ENCODE measurements at places on chromosomes 5 and 9.
A peak's percentile ranks its signal among the peaks of the same experiment; 100 is the strongest.

DNA sequence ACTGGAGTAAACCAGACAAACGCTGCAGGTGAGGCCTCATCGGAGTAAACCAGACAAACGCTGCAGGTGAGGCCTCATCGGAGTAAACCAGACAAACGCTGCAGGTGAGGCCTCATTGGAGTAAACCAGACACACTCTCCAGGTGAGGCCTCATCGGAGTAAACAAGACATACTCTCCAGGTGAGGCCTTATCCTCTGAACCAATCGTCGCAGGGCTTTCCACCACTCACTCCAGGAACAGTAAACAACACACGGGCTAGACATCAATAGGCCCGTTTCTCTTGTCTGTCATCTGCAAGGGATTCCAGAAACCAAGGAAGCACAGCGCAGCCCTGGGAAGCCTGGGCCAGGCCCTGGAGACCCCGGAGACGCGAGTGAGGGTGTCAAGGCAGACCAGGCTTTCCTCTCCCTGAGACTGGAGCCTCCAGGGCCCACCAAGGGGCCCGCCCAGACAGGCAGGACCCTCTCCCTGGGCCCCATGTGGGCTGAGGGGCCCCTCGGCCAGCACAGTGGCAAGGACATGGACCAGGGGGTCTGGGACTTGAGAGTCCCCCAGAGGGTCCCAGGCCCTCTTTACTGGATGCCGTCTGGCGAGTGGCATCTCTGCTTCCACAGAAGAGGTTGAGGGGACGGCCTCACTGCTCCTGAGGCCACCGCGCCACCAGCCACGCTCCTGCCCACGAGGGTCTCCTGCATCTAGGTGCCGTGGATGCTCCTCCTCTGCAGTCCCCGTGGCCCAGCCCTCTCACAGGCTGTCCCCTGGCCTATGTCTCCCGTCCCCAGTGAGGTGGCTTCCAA, 26.4 kb upstream of the NSMF start:
- no peak for DNase-seq

GRCh38 chr5:142849466-142849865, 79.3 kb downstream of the ARHGAP26 start:
- DNase-seq, result no peak

DNA sequence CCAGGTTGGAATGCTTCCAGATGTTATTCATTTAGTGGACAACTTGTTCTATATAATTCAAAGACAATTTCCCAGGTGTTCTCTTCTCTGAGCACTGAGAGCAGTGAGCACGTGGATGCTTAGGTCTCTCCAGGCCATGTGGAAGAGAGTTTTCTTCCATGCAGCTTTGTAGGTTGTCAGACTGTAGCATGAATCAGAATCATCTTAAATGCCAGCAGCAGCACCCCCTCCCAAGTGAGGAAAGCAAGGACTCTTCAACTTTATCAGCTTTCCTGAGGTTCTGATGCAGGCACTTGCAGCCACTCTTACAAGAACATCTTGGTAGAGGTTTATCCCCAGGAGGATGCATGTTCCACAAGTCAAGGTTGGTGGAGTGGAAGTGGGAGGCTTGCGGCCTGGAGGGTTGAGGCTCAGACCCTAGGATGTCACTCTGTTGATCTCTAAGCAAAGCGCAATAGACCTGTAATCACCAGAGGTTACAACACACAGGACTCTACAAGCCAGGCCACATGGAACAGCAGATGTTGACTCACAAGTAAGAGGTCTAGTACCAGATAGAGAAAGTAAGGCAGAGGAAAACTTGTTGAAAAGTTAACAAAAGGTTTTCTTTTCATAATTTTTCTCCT, 47.7 kb downstream of the UGCG start:
- no peak for DNase-seq

GRCh38 chr9:121598965-121599871, 52.2 kb upstream of the DAB2IP start:
- DNase-seq, result peak; percentile 42

DNA sequence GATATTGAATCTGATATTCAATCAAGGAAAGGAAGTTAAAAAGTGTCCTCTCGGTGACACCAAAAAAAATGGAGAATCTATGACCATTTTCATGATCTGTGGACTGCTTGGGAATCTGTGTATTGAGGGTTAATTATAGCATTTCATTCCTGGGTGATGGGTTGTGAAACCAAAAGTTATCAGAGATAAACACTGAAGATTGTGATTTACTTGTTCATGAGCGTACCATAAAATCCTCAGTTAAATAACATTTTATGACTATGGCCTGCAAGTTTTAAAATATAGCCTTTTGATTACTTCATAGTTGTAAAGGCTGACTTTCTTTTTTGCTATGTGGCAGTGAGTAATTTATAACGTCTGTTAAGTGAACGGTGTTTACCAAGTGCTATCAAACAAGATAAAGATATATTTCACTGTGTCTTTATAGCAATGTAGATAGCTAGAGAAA, 267.9 kb upstream of the SEMA6A start:
- DNase-seq, result no peak

GRCh38 chr9:137453643-137454081, 5.5 kb downstream of the NSMF start:
- peak; percentile 4 for DNase-seq

- no peak for DNase-seq
Measured at GRCh38 chr5:75028090-75028489, 24.3 kb downstream of the GCNT4 start.

DNA sequence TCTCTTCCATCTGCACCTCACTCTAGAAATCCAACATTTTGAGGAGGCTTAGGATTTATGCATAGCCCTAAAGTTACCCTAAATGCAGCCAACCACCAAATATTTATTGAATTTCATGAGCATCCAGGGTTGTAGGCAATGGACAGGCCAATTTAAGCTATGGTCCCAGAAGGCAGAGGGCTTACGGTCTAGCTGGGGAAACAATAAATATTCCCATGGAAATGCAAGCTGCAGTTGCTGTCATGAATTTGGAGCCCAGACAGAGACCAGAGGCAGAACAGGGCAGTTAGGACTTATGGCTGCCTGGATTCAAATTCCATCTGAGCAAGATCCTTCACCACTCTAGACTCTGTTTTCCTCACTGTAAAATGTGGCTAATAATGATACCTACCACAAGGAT, 9.1 kb upstream of the INSYN2B start:
- no peak for DNase-seq

DNA sequence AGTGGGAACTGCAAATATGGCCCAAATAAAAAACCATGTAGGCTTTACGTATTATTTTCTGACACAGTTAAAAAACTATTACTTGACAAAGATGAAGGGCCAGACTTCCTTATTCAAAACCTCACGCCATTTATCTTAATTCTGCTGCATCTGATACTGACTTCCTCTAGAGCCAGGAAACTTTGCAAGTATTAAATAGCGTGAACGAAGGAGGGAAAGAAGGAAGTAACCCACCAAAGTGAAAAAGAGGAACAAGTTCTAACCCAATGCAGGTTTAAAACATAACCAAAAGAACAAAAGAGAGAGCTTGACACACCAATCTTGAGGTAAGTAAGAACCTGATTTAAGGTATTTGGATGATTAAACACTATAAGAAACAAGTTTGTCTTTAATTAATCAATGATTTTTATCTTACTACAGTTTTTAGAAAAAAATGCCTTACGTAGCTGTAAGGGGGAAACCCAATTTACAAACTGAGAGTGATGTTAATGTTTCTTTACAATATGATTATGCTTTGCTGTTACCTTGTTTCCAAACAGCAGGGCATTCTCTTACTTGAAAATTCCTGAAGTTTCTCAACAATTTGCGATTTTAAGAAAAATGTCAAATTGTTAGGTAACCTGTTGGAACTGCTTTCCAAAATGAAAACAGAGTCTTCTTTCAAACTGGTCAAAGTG, at the start of gene GAPT:
Gene GAPT, plus strand, starts transcription at position 220 of the 677 bp plus-strand sequence. CDS start 3,102 bp downstream, outside the sequence.
- DNase-seq, result no peak

- DNase-seq, result peak; percentile 36
Measured at GRCh38 chr5:176629853-176630680, at the start of the genes EIF4E1B and SNCB. EIF4E1B (plus strand) TSS chr5:176630675; CDS start chr5:176642788, 12,113 bp downstream. SNCB (minus strand) TSS chr5:176630534; CDS start chr5:176629654, 880 bp downstream.

GRCh38 chr5:103139264-103139865, 19.3 kb downstream of the PPIP5K2 start:
- peak; percentile 27 for DNase-seq

DNA sequence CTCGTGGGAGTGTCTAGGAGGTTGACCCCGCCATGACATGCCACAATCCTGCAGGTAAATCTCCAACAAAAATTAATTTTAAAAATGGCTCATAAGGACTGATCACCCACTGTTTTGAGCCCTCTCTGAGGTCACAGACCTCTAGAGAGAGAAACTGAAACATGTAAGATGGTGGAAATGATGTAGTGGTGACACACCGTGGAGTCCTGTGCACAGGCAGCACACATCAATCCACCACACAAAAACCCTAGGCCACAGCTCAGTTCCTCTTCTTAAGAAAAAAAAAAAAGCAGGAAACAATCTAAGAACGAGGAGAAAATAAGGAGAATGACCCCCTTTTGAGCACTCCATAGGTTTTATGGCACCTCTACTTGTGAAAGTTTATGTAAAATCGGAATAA, 93.8 kb upstream of the FAM120A start:
- DNase-seq, result no peak

GRCh38 chr5:128271859-128272464, 188.4 kb downstream of the SLC12A2 start:
- no peak for DNase-seq

GRCh38 chr5:65952259-65952658, 25.9 kb downstream of the ERBIN start:
- no peak for DNase-seq

DNA sequence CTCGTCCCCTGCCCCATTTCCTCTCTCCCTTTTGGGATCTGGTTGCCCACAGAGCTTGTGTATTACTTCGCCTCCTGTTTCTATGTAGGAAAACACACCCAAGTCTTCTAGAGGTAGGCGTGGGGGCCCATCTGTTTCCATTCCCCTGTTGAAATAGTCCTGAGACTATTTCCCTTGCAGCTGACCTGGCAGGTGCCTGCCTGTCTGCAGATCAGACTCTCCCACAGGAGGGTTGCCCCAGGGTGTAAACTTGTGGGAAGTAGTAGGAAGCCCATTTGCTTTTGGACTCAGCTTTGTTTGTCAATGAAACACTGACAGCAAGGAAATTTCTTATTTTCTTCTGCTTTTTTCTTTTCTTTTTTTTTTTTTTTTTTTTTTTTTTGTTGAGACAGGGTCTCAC, 16.3 kb upstream of the GARNL3 start:
- DNase-seq, result no peak

DNA sequence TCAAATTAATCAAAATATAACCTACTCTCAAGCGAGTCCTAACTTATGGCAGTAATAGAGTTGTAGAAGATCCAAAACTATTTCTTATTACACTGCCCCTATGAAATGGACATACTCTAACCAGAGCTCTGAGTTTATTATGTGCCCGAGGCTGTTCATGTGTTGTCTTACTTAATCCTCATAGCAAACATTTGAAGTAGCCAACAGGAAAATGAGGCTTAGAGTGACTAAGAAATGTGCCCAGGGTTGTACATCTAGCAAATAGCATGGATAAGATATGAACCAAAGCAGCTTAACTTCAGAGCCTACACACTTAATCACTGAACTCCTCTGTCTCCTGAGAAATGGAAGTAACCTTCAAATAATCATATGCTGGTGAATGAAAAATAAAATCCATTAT, 1551.7 kb downstream of the MAT2B start:
- DNase-seq, result no peak

- DNase-seq, result no peak
Measured at GRCh38 chr9:105138306-105138801, 106.1 kb upstream of the SLC44A1 start.

GRCh38 chr5:175444060-175444904, at the start of gene DRD1:
DRD1 (minus strand) TSS chr5:175444182; CDS start chr5:175443099, 1,083 bp downstream.
- DNase-seq, result no peak

- DNase-seq, result no peak
Measured at GRCh38 chr5:151083081-151083676, 2.3 kb upstream of the TNIP1 start.

DNA sequence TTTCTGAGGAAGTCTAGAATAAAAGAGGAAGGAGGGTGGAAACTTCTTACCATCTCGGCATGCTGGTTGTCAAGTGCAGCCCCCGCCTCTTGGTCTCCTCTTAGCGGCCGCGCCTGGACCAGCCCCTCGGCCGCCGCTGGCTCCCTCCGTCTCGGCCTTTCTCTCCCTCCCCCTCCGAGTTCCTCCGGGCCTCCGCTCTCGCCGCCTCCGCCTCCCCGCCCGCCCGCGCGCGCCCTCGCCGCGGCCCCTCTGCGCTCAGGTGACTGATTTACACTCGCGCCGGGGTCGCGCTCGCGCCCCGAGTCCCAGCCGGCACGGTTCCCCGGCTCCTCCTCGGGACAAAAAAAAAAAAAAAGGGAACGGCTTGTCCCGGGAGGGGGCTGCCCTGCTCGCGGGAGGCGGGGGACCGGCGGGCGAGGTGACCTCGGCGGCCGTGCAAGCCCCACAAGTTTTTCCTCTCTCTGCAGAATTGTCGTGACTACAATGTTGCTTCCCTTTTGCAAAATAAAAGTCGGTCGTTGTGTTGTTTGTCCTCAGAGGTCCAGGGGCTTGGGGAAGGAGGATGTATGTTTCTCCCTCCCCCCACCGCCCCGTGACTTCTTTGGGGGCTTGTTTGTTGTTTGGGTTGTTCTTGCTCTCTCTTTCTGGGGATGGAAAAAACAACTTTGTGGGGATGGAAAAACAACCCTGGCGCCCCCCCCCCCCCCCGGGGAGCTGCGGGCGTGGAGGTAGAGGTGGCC, at the start of gene BNC2:
Gene BNC2, minus strand, starts transcription at position 75 of the 740 bp plus-strand sequence. Its CDS starts 22 bp downstream, at position 53.
- peak; percentile 32 for DNase-seq

GRCh38 chr5:115542651-115543364, 1.8 kb downstream of the FEM1C start:
- no peak for DNase-seq

GRCh38 chr5:179432547-179432946, 87.3 kb upstream of the ADAMTS2 start:
- no peak for DNase-seq

DNA sequence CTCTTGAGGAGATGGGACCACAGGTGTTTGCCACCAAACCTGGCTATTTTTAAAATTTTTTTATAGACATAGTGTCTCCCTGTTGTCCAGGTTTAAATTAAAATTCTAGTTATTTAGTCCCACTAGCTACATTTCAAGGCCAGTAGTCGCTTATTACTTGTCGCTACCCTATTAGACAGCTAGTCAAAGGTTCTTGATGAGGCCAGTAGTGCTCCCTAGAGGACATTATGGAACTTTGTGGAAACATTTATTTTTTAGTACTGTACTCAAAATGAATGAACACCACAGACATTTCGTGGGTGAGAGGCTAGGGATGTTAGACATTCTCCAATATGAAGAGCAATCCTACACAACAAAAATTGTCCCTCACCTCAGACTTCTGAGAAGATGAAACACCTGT, 14.4 kb upstream of the GRXCR2 start:
- no peak for DNase-seq

DNA sequence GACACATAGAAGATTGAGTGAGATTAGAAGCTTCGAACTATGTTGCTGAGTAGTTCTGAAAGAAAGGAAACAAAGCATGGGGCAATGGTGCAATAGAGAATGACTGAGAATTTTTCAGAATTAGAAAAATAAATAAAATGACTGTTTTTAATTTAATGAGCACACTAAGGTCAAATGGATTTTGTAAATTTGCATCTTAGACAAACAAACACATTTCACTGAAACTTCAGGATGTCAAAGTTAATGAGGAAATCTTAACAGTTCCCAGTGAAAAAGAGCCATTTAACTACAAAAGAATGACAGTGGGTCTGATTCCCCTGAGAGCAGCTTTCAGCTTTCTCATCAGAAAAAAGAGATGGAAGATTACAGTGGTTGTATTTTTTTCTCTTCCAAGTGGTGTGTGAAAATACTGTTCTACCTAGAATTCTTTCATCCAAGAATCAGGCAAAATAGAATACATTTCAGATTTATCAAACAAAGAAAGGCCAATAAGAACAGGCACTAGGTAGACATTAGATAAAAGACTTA, 591.9 kb downstream of the SEMA5A start:
- no peak for DNase-seq

GRCh38 chr9:21326526-21327139, 8.6 kb downstream of the KLHL9 start:
- DNase-seq, result peak; percentile 10
